ENCODE measurements at places on chromosomes 6 and 20. TPM values are rescaled to one million over a fixed set of nuclear protein-coding genes. Genes with fewer than 3 reads are reported as not detected.

TRAPPC3L gene
- not detected for total RNA-seq

RRAGD gene
- 1.3 TPM for total RNA-seq

TMEM151B gene
- total RNA-seq, result 0.06 TPM

RCAN2 gene
- 0.91 TPM for total RNA-seq

CGAS gene
- 58.9 TPM for total RNA-seq

GRCh38 chr6:3068329-3069214, at the start of gene RIPK1:
Gene RIPK1, plus strand, starts transcription at chr6:3068494. Its CDS starts 8,330 bp downstream, at chr6:3076824.
- DNase-seq, result peak; percentile 96

DNA sequence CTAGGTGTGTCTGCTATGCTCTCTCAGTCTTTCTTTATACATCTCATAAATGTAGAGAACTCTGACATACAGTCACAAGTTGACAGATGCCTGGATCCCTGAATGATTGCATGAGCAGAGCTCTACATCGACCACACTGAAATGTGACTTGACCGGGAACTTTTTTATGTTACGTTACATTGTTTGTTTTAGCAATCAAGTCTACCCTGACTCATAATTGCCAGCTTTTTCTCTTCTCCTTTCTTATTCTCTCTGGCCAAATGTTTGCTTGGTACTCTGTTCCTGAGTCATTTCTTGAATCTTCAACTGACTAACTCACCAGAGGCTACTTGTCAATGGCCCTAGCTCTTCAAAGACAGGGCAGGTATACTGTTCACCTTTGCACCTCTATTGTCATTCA, 213.6 kb upstream of the DTNBP1 start:
- no peak for DNase-seq

DNA sequence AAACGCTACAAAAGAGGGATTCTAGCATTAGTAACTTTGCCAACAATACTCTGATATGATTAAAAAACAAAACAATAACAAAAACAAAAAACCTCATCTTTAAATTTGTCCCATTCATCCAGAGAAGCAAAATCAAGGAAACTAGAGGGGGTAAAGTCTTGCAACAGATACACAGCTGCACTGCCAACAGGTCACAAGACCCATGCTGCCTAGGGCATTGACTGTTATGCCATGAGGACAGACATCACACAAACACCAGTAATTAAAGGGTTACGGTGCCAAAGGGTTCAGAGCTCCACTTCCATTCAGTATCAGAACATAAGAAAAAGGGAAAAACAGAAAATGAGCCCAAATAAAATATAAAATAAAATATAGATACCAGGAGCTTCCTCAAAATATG, 1.6 kb downstream of the TBC1D20 start:
- no peak for DNase-seq

DNA sequence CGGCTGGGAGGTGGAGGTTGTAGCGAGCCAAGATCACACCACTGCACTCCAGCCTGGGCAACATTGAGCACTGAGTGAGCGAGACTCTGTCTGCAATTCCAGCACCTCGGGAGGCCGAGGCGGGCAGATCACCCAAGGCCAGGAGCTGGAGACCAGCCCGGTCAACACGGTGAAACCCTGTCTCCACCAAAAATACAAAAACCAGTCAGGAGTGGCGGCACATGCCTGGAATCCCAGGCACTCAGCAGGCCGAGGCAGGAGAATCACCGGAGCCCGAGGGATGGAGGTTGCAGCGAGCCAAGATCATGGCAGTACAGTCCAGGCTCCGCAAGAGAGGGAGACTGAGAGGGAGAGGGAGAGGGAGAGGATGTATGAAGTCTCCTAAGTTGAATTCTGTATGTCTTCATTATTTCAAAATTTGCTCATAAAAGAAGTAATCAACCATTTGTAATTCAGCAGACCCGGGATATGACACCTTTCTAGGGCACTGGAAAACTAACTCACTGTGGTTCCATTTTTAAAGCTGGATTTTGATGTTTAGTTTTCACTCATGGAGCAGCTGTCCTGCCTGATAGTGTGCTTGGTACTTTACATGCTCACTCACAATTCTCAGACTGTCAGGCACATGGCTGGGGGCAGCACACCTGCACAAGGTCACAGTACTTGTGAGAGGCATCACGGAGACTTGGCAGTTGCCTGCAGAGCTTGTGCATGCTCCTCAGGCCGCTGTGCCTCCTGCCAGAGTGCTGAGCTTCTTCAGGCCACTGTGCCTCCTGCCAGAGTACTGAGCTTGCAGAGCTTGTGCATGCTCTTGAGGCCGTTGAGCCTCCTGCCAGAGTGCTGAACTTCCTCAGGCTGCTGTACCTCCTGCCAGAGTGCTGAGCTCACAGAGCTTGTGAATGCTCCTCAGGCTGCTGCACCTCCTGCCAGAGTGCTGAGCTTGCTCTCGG, 106.2 kb downstream of the ERMARD start:
- DNase-seq, result peak; percentile 37

DNA sequence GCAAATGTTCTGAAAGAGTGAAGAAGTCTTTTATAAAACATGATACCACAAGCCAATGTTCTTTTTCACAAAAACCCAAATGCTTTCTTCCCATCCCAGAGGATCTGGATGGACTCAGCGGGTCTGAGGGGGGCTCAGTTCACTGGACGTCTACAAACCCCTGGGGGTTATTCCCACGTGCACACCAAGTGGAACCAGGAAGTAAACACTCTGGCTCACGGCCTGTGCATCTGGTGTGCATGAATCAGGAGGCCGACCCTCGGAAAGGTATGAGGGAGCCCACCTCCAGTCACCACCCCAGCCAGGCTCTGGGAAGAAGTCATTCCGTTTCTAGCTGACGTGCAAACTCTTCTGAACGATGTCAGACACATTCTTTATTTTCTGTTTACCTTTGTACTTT, 252.2 kb downstream of the DLL1 start:
- no peak for DNase-seq

DNA sequence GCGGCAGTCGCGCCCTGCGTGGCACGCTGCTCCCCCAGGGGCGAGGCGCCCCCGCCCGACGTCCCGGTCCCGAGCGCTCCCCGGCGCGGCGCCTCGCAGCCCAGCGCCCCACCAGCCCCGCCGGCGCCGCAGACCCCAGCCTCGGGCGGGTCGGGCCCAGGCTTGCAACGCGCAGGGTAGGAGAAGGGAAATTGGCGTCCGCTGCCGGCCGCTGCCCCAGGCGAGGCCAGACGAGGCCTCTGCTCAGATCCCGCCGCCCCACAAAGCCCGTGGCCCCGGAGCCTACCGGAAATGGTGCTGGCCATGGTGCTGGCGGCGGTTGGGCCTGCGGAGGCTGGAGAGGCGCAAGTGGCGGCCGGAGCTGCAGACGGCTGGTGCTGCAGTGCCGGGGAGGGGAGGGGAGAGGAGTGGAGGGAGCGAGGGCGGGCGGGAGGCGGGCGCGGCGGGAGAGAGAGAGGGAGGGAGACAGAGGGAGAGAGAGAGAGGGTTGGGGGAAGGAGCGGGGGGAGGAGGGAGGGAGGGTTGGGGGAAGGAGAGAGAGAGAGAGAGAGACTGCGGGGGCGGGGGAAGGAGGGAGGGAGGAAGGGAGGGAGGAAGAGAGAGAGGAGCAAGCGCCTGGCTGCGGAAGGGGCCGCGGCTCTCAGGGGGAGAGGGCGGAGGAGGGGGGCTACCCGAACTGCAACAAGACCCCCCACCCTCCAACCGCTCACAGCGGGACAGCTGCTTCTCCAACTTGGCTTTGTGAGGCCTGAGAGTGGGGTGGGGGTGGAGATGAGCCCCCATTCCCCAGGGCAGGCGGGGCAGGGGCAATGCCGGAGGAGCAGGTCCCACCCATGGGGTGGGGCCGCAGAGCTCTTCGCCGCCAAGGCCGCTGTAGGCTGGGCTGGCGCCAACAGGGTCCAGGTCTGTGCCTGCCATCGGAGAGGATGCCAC, at the start of gene STMN3:
TSS of gene STMN3 (minus strand) at position 384 of the 933 bp plus-strand sequence. CDS start at position 305, 79 bp downstream.
- peak; percentile 84 for DNase-seq

GRCh38 chr20:31845300-31845863, at the start of gene FOXS1:
Gene FOXS1, minus strand, starts transcription at chr20:31845604. Its CDS starts 62 bp downstream, at chr20:31845542.
- no peak for DNase-seq

DNA sequence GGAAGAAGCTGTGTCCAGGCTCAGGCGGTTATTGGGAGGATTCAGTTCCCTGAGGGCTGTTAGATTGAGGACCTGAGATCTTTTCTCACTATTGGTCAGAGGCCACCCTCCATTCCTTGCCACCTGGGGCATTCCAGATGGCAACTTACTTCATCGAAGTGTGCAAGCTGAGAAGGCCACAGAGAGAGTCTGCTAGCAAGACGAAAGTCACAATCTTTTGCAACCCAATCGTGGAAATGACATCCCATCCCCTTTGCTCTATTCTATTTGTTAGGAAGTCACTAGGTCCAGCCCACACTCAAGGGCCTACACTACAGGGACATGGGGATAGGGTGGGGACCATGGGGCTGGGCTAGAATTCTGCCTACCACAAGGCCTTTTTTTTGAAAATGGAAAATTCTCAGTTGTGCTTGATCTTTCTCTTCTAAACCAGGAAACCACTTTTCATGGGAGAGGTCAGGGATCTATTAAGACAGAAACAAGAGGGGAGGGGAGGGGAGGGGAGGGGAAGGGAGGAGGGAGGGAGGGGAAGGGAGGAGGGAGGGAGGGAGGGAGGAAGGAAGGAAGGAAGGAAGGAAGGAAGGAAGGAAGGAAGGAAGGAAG, 217.2 kb downstream of the BCAS1 start:
- no peak for DNase-seq

- DNase-seq, result peak; percentile 91
Observed at GRCh38 chr20:50071039-50071888, 41.7 kb downstream of the UBE2V1 start.

GRCh38 chr6:87912102-87912501, 135.5 kb upstream of the SPACA1 start:
- no peak for DNase-seq
